ENCODE measurements at places on chromosomes 5 and 9. TPM values are rescaled to one million over a fixed set of nuclear protein-coding genes. Genes with fewer than 3 reads are reported as not detected.

GDNF gene
- total RNA-seq: 0.54 TPM

CDH9 gene
- total RNA-seq: 0.16 TPM

SLC34A3 gene
- total RNA-seq: not detected

IL7R gene
- total RNA-seq: 0.90 TPM

MYOZ3 gene
- total RNA-seq: 0.72 TPM

C9orf152 gene
- total RNA-seq: not detected

GNG10 gene
- 144 TPM for total RNA-seq

TNFSF15 gene
- 2.4 TPM for total RNA-seq

GTF2H2C gene
- 53.8 TPM for total RNA-seq

AGXT2 gene
- not detected for total RNA-seq

CATSPER3 gene
- 0.09 TPM for total RNA-seq

ARID3C gene
- 0.74 TPM for total RNA-seq

SHC3 gene
- 26.5 TPM for total RNA-seq

LCN9 gene
- not detected for total RNA-seq

OR1Q1 gene
- total RNA-seq: 0.81 TPM

TMEM232 gene
- total RNA-seq: 4.7 TPM

CENPK gene
- total RNA-seq: 1.4 TPM

TLX3 gene
- total RNA-seq: not detected

HAVCR2 gene
- 0.36 TPM for total RNA-seq

DIAPH1 gene
- 16.3 TPM for total RNA-seq

ARSI gene
- total RNA-seq: 2.1 TPM

SYNPO gene
- 3.9 TPM for total RNA-seq

MAMDC2 gene
- total RNA-seq: 2.8 TPM

All from fibroblast of the aortic adventitia (primary cell).